ENCODE measurements at places on chromosomes 1 and 21. TPM values are rescaled to one million over a fixed set of nuclear protein-coding genes. Genes with fewer than 3 reads are reported as not detected.
A peak's percentile ranks its signal among the peaks of the same experiment; 100 is the strongest.

Gene DCST1
- polyA plus RNA-seq = not detected

Gene SLFNL1
- 0.98 TPM for polyA plus RNA-seq

Gene LRRC53
- polyA plus RNA-seq = not detected

Gene MCOLN2
- 106 TPM for polyA plus RNA-seq

Gene FCGR2B
- polyA plus RNA-seq = 105 TPM

Gene NECTIN4
- polyA plus RNA-seq = 6.9 TPM

Gene DNALI1
- not detected for polyA plus RNA-seq

Gene CFHR1
- polyA plus RNA-seq = not detected

DNA sequence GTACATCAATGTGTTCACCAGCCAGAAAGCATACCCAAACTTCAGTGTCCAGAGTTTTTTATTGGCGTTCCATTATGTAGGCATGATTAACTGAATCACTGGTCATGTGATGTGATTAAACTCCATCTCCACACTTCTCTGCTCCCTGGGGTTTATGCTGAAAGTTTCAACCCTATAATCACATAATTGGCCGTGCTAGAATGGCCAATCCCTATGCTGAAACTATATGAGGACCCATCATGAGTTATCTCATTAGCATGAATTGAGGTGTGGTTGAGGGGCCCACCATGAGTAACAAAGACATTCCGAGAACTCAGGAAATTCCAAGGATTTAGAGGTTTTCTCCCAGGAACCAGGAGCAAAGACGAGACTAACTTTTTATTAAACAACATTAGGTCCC lies 31.8 kb upstream of the FBXO28 start:
- no peaks in the 10 kb centered on the region for H3K36me3 ChIP-seq
- H3K27me3 ChIP-seq = no peaks in the 10 kb centered on the region

- DNase-seq = no peak
- no peak overlapping the region for H3K4me3 ChIP-seq
- H3K27me3 ChIP-seq = peaks cover 2% of the 10 kb centered on the region
- H3K27ac ChIP-seq = no peak overlapping the region
- H3K4me1 ChIP-seq = peaks cover 10% of the 10 kb centered on the region
- H3K36me3 ChIP-seq = no peaks in the 10 kb centered on the region
Measured at GRCh38 chr1:156079762-156080161, 2.5 kb downstream of the MEX3A start.

DNA sequence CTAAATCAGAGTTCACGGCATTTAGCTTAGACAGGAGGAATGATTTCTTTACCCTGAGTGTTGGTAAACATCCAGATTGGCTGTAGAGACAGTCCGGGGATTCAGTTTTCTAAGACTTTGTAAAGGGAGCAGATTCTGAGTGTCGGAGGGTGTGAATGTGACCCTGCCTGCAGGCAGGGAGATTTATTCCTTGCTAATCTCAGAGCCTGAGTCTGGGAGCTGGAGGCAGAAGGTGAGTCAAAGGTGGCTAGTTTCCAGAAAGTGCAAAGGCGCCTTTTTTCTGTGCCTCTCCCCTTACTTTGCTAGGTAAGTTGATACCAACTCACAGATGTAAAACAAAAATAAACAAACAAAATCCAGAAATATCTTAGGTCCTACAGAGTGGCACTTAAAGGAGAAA lies 11.7 kb downstream of the ATP1B1 start:
- DNase-seq = no peak
- peaks cover 8% of the 10 kb centered on the region for H3K4me1 ChIP-seq
- no peak overlapping the region for H3K4me3 ChIP-seq
- no peaks in the 10 kb centered on the region for H3K36me3 ChIP-seq

DNA sequence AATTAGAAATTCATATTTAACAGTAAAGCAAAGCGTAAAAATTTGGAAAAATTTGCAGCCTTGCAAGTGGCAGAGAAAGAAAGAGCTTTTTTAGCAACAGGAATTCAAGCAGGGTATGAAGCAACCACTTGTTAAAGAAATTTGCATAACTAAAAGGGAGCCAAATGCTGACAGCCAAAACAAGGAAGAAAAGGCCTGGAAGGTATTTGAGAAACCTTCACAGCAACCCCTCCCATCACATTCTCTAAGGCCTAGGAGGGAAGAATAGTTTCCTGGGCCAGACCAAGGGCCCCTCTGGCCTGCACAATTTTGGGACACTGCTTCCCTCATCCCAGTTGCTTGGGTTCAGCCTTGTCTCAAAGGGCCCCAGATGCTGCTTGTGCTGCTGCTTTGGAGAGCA lies 672.4 kb upstream of the TMPRSS15 start:
- DNase-seq = no peak
- no peaks in the 10 kb centered on the region for H3K4me1 ChIP-seq
- no peak overlapping the region for H3K27ac ChIP-seq
- H3K36me3 ChIP-seq = no peaks in the 10 kb centered on the region
- no peaks in the 10 kb centered on the region for H3K27me3 ChIP-seq

- H3K36me3 ChIP-seq = no peaks in the 10 kb centered on the region
- peak overlapping the region; percentile 55 for H3K4me3 ChIP-seq
- no peak for DNase-seq
- no peak overlapping the region for H3K27ac ChIP-seq
- H3K27me3 ChIP-seq = no peaks in the 10 kb centered on the region
Measured at GRCh38 chr1:161439280-161440232, 65.7 kb upstream of the FCGR2A start.

DNA sequence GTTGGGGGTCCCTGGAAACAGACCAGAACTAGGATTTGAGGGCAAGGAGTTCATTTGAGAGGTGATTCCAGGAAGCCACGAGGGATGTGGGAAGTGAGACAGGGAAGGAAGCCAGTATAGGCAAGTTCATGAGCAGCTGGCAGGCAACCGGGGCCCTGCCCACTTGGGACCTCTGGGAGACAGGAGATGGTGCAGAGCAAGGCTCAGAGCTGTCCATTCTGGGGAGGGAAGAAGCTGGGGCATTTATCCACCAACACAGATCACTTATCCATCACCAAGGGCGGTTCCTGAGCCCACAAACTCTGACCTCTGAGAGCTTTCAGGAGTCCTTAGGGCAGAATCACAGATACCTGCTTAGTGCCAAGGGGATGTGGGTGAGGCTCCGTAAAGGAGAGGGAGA lies 16.8 kb downstream of the EDN2 start:
- H3K4me1 ChIP-seq = no peaks in the 10 kb centered on the region
- no peaks in the 10 kb centered on the region for H3K36me3 ChIP-seq
- DNase-seq = no peak
- H3K27ac ChIP-seq = no peak overlapping the region
- H3K27me3 ChIP-seq = no peaks in the 10 kb centered on the region
- H3K4me3 ChIP-seq = no peak overlapping the region

- no peak overlapping the region for H3K27ac ChIP-seq
- DNase-seq = no peak
- H3K4me1 ChIP-seq = peaks cover 29% of the 10 kb centered on the region
- H3K36me3 ChIP-seq = no peaks in the 10 kb centered on the region
Measured at GRCh38 chr21:33302055-33302454, 22.7 kb upstream of the IFNAR1 start.

- 0 out of 2 replicates have a peak, but pooled peaks cover 3% of the 10 kb centered on the region for H3K36me3 ChIP-seq
- no peaks in the 10 kb centered on the region for H3K27me3 ChIP-seq
- peaks cover 71% of the 10 kb centered on the region for H3K4me1 ChIP-seq
- DNase-seq = no peak
- peak overlapping the region; percentile 82 for H3K27ac ChIP-seq
Measured at GRCh38 chr1:27436204-27437159, 44.1 kb downstream of the GPR3 start.

- H3K27ac ChIP-seq = peak overlapping the region; percentile 94
- H3K4me1 ChIP-seq = peaks cover 49% of the 10 kb centered on the region
- DNase-seq = no peak
Measured at GRCh38 chr1:234722904-234723720, 113.1 kb upstream of the IRF2BP2 start.

DNA sequence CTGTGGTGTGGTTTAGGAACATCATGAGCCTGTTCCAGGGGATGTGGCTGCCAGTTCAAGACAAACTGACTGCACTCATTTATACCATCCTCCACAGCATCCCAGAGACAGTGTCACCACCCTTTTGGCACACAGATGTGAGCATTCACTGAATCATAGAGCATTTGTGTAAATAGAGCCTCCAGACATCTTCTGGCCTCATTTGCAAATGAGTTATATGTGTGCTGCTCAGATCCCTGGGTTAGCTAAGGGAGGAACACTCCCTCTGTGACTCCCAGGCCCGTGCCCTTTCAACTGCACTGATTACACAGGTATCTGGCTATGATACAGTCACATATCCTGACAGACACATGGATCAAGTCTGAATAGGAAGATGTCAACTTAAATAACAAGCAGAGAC lies 351.5 kb upstream of the PLD5 start:
- H3K4me1 ChIP-seq = no peaks in the 10 kb centered on the region
- H3K27ac ChIP-seq = no peak overlapping the region
- H3K36me3 ChIP-seq = no peaks in the 10 kb centered on the region
- no peaks in the 10 kb centered on the region for H3K27me3 ChIP-seq

- no peaks in the 10 kb centered on the region for H3K4me1 ChIP-seq
- H3K36me3 ChIP-seq = no peaks in the 10 kb centered on the region
- no peak overlapping the region for H3K4me3 ChIP-seq
- H3K27me3 ChIP-seq = no peaks in the 10 kb centered on the region
Measured at GRCh38 chr1:3498986-3499385, 44.5 kb downstream of the ARHGEF16 start.

GRCh38 chr1:23958810-23959460 lies 693 bp upstream of the PNRC2 start:
- H3K36me3 ChIP-seq = peaks cover 3% of the 10 kb centered on the region
- peak overlapping the region; percentile 87 for H3K4me3 ChIP-seq
- peak; percentile 96 for DNase-seq
- H3K4me1 ChIP-seq = peaks cover 30% of the 10 kb centered on the region

DNA sequence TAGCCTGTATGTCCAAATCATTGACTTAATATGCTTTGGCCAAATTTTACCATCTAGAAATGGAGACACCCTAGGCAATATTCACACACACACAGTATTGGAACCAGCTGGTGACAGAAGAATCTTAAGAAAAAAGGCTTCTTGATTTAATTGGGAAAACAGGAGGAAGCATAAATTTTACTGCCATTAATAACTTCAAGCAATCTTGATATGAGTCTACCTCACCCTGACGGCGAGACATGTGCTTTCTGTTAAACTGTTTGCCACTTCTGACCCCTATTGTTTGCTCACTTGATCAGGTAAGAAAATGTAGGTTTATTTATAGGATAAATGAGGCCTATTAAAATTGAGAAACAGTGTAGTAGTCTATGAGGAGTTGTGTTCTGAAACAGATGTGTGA lies 73.2 kb downstream of the KIFAP3 start:
- H3K36me3 ChIP-seq = no peaks in the 10 kb centered on the region
- H3K4me1 ChIP-seq = no peaks in the 10 kb centered on the region
- H3K27ac ChIP-seq = no peak overlapping the region
- no peak for DNase-seq

- H3K27ac ChIP-seq = no peak overlapping the region
- no peaks in the 10 kb centered on the region for H3K36me3 ChIP-seq
- H3K4me3 ChIP-seq = peak overlapping the region; percentile 42
Measured at GRCh38 chr1:167439301-167439988, 78.9 kb downstream of the CD247 start.

GRCh38 chr1:115669002-115669673 lies 27.4 kb downstream of the VANGL1 start:
- H3K4me1 ChIP-seq = peaks cover 13% of the 10 kb centered on the region
- no peaks in the 10 kb centered on the region for H3K27me3 ChIP-seq
- H3K36me3 ChIP-seq = peaks cover 10% of the 10 kb centered on the region

DNA sequence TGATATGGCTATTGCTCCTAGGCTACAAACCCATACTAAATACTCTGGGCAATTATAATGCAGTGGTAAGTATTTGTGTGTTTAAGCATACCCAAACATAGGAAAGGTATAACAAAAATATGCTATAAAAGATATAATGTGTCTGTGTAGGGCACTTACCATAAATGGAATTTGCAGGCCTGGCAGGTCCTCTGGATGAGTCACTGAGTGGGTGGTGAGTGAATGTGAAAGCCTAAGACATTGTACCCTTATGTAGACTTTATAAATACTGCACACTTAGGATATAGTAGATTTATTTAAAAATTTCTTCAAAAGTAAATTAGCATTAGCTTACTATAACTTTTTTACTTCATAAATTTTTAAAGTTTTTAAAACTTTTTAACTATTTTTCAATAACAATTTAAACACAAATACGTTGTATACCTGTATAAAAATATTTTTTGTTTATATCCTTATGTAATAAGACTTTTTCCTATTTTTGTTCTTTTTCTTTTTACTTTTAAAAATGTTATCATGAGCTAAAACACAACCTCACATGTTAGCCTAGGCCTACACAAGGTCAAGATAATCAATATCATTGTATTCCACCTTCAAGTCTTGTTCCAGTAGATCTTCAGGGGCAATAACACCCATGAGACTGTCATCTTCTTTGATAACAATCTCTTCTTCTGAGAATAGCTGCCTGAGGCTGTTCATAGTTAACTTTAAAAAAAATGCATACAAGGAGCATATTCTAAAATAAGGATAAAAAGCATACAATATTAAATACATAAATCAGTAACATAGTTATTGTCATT lies 306.3 kb upstream of the RGS18 start:
- H3K27me3 ChIP-seq = no peaks in the 10 kb centered on the region
- no peaks in the 10 kb centered on the region for H3K4me1 ChIP-seq
- no peak for DNase-seq
- H3K27ac ChIP-seq = no peak overlapping the region
- H3K36me3 ChIP-seq = no peaks in the 10 kb centered on the region
- H3K4me3 ChIP-seq = no peak overlapping the region

DNA sequence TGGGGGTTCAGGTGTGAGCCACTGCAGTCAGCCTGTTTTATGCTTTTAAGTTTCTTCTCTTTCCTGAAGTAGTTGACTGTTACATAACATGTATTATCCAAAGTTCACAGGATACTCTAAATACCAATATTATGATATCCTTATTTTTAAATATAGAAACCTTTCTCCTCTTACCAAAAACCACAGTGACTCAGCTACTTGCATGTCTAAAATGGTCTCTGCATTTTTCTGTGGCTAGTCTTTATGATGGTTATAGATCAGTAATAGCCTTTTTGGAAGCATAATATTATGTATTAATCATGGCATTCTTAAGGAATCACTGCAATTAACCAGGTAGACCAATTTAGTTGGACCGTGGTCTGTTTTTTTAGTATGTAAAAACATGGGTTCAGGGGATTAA lies 210.8 kb upstream of the CACYBP start:
- peaks cover 32% of the 10 kb centered on the region for H3K4me1 ChIP-seq
- no peak for DNase-seq
- H3K36me3 ChIP-seq = no peaks in the 10 kb centered on the region

GRCh38 chr1:30521261-30521865 lies 202.0 kb downstream of the MATN1 start:
- no peaks in the 10 kb centered on the region for H3K27me3 ChIP-seq
- no peak for DNase-seq
- no peak overlapping the region for H3K4me3 ChIP-seq

DNA sequence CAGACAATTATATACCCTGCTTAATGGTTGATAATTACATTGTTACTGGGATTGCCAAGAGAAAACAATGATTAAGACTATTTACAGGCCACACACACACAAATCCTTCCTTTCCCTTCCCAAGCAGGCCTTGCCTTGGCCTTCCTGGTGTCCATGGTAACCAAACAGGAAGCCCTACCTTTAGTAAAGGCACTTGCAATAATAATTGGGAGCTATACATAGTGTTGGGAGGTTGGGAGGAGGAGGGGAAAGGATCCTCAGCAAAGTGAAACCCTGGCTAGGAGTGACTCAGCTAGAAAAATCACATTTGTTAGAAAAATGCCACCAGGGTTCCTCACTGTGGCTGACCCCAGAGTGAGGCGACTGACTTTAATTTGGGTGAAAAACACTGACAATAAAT lies 122.3 kb upstream of the ADAR start:
- DNase-seq = no peak
- H3K4me1 ChIP-seq = peaks cover 13% of the 10 kb centered on the region
- H3K36me3 ChIP-seq = peaks cover 3% of the 10 kb centered on the region
- H3K4me3 ChIP-seq = no peak overlapping the region
- no peak overlapping the region for H3K27ac ChIP-seq
- no peaks in the 10 kb centered on the region for H3K27me3 ChIP-seq

Data from GM12878 (cell line).